Activated naive CD8-positive, alpha-beta T cell treated with anti-CD3 and anti-CD28 coated beads, Interleukin-2, amount 10 ng/mL, durations not matched to agents 7 days and 5 days (primary cell): ENCODE measurements at places on chromosomes 7 and 10. TPM values are rescaled to one million over a fixed set of nuclear protein-coding genes. Genes with fewer than 3 reads are reported as not detected.

DNA sequence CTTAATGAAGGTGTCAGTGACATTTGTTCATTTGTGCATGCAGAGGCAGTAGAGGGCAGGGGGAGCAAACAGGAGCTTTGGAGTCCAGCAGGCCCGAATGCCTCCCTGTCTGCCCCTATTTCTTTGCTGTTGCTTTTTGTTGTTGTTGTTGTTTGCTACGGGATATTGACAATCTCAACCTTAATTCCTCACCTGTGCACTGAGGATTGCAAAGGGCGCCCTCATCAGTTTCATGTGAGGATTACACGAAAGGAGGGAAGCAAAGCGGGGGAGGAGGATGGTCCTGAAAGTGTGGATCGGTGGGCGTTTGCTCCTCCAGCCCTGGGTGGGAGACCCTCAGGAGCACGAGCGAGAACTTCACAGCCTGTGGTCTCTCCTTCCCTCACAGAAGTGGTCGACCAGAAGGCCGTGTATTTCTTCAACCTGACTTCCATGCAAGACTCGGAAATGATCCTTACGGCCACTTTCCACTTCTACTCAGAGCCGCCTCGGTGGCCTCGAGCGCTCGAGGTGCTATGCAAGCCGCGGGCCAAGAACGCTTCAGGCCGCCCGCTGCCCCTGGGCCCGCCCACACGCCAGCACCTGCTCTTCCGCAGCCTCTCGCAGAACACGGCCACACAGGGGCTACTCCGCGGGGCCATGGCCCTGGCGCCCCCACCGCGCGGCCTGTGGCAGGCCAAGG lies 9.6 kb downstream of the GDF10 start:
- no peak for DNase-seq

- DNase-seq = no peak
Observed at GRCh38 chr7:47071866-47072265, 510.0 kb downstream of the TNS3 start.

DNA sequence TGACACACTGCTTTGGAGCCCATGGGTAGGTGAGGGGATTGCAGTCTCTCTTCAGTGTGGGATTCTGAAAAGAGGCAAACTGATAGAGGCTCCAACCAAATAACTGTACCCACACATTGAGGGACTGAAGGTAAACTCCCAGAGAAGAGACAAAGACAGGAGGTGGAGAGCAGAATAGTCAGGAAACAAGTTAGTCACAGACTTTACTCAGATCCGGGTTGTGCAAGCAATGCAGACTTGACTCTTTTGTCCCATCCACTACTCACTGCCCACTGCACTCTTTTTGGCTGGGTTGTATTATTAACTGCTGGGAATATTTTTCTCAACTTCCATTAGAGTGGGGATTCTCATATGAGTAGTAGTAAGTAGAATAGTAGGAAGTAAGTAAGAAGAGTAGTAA lies 152.7 kb downstream of the NRG3 start:
- DNase-seq = no peak

DNA sequence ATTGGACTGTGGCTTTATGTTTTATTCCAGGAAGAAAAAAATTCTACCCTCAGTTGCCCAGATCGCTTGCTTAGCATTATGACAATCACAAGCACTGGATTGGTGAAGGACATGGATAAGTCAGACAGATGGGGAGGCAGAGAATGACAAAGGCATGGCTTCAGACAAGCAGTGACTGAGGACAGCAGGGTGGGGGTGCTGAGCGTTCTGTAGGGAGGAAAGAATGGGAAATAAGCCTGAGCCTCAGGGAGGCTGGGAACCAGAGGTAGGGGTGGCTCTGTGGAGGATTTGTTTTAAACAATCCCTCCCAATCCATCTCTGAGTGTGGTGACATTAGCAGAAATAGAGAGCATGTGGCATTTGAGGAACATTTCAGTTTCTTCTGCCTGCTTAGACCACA lies 896.9 kb downstream of the CCSER2 start:
- DNase-seq = no peak

DNA sequence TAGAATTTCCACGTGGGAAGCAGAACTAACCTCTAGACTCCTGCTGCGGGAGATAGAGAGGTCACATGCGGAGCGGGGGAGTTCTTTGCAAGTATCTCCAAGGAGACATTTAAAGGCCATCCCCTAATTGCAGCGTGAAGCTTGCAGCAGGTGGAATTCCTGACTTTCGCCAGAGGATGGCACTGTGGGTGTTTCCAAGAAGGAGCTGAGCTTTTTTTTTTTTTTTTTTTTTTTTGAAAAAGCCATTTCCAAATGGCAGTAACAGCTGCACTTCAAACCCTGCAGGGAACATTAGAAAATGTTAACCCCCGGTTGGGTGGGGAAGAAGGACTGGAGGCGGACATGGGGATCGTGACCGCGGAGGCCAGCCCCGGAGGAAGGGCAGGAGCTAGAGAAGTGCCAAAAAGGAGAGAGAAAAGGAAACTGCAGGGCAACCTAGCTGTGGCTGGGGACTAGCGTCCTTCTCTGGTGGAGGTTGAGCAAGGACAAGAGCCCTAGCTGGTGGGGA lies 487.7 kb downstream of the TYW1 start:
- no peak for DNase-seq

DNA sequence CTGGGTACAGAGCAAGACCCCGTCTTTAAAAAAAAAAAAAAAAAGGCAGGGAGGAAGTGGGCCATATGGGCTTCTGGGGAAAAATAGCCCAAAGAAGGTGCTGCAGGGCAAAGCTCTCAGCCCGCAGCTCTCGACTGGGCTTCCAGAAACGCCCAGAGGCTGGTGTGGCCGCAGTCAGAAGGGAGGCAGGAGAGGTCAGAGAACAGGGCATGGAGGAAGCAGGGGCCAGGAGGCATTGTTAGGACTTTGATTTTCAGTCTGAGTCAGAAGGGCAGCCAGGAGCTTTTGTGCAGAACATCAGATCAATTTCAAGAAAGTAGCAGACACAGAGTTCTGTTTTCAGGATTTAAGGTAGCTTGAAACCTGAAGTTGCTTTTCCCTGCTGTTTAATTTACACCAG lies 35.3 kb upstream of the CYTH3 start:
- DNase-seq = no peak

DNA sequence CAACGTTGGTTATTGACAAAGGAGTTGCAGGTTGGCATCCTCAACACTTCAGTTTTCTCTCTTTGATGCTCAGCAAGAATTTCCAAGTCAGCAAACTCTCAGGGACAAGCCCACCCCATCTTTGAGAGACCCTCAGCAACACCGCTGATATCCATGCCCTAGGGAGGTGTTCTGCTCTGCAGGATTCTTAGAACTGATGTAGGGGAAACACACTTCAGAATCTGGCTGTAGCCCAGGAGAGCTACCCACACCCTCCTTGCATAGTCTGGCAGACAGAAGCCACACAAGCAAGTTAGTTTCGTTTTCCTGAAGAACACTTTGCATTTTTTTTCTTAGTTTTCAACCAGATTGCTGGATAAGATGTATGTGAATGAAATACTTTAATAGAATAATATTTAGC lies 822 bp downstream of the SAMD9L start:
- peak; percentile 32 for DNase-seq

- DNase-seq = no peak
Observed at GRCh38 chr7:127935847-127936376, 95.3 kb downstream of the LRRC4 start.

- DNase-seq = no peak
Observed at GRCh38 chr10:100579261-100580090, 43.7 kb downstream of the HIF1AN start.

DNA sequence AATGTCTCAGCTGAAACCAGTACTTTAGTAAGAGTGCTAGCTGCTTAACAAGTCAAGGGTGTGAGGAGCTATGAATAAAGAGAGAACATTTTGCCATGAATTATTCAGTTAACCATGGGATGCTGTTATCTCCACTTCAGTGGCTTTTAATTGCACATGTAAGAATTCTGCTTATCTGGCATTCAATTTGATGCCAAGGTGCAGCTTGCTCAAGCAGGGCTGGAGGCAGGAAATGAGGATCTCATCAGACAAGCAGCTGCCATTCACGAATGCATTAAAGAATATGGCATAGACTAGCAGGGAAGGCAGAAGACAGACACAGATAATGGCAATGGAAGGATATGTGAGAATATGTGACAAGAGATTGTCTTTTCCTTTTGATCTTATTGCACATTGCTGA lies 697.8 kb downstream of the NRG3 start:
- no peak for DNase-seq

GRCh38 chr10:17854044-17854652 lies 45.0 kb downstream of the MRC1 start:
- no peak for DNase-seq

UBE2H gene
- total RNA-seq = 42.1 TPM

CFTR gene
- total RNA-seq = not detected

SEMA3C gene
- total RNA-seq = 0.30 TPM

TAS2R5 gene
- 2.6 TPM for total RNA-seq

HOXA4 gene
- 0.53 TPM for total RNA-seq

ELN gene
- total RNA-seq = not detected
